ENCODE measurements at places on chromosomes 1 and 21. TPM values are rescaled to one million over a fixed set of nuclear protein-coding genes. Genes with fewer than 3 reads are reported as not detected.

DNA sequence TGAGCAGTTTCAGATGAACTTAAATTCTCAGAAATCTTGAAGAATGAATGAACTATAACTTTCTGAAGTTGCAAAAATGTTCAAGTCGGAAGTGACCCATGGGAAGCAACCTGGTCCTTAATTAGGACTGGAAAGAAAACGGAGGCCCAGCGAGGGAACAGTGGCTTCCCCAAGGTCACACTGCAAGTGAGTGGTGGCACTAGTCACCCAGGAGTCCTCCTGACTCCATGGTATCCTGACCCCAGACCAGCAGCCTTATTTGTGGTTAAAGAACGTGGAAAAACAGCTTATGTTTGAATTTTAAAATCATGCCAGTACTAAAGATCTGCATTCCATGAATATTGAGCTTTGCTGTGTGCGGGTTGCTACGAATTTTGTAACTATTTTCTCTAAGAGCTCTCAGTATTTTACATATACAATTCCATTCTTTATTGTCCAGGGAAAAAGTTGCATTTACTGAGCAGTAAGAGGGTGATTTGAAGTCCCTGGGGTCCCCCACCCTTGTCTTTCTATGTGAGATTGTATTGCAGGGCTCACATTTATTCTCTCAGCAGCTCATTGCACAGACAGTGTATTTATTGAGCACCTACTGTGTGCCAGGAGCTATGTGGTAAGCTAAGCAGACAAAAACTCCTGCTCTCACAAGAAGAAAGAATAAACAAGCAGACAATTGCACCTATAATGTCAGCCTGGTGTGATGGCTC is 61.6 kb upstream of the ATP5PO start:
- no peak for DNase-seq

DNA sequence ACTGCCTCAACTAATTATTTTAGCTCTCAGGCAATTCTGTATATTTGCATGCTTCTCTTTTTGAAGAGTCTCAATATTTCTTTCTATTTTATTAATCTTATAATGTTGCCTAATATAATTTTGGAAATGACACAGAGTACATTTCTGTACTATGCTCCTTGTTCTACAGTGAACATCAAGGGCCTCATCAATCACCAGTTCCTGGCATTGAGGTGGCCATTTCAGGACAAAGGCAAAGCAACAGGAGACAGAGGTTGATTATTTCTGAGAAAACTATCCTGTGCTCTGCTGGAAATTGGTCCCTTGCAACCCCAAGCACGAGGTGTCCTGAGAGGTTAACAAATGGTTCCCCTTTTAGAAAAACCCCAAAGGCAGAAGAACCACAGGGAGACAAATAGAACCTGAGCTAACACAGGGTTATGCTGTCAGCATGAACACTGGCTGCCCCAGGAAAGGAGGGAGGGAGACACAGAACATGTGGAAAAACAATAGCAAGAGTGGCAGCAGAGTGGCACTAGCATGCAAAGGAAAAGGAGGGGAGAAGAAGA is 63.9 kb upstream of the VAV3 start:
- no peak for DNase-seq

KCNA3 gene
- not detected for total RNA-seq

DNA sequence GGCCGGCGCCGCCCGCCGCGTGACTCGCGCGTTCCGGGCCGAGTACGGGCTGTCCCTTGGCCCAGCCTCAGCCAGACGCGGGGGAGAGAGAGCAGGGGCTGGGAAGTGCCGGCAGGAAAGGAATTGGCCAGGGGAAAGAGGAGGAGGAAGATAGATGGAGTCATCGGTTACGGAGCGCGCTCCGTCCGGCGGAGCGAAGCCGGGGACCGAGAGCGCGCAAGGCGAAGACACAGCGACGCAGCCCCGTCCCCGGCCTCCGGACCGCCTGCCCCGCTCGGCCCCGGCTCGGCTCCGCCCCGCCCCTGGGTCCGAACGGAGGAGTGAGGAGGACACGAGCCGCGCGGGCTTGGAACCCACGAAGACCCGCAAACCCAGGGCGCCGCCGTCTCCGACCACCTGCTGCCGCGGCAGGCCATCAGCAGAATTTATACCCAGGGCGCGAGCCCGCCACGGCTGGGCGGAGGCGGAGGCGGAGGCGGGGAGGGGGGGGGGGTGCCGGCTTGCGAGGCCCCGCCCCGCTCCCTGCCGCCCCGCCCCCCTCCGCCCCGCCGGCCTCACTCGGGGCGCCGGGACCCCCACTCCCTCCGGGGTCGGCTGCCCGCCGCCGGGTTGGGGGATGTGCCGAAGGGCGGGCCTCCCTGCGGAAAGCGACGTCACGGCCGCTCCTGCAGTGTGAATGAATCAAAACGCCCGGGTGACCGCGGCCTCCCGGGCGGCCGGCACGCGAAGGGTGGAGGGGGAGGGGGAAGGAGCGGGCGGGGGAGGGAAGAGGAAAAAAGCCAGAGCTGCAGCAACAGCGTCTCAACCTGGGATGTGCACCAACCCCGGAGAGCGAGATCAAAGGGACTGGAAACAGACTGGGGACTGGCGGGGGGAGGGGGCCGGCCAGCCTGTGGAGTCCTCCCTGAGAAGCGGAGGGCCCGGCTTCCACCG is at the start of gene LHX4:
LHX4 (plus strand) TSS at position 782 of the 933 bp plus-strand sequence. CDS start 266 bp downstream, outside the sequence.
- no peak for DNase-seq

DNA sequence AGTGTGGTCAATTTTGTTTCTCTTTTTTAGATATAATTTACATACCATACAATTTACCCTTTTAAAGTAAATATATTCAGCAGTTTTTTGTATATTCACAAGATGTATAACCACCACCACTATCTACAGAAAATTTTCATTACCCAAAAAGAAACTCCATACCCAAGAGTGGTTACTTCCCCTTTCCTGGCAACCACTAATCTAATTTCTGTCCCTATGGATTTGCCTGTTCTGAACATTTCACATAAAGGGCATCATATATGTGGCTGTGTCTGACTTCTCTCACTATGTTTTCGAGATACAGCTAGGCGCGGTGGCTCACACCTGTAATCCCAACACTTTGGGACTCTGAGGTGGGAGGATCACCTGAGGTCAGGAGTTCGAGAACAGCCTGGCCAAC is 13.6 kb downstream of the PACC1 start:
- DNase-seq, result no peak

GRCh38 chr21:42001781-42002180 is 8.4 kb downstream of the ZBTB21 start:
- DNase-seq, result no peak

TMPRSS15 gene
- not detected for total RNA-seq

- no peak for DNase-seq
Observed at GRCh38 chr1:7679873-7680206, 91.3 kb upstream of the VAMP3 start.

XCL1 gene
- not detected for total RNA-seq

DNA sequence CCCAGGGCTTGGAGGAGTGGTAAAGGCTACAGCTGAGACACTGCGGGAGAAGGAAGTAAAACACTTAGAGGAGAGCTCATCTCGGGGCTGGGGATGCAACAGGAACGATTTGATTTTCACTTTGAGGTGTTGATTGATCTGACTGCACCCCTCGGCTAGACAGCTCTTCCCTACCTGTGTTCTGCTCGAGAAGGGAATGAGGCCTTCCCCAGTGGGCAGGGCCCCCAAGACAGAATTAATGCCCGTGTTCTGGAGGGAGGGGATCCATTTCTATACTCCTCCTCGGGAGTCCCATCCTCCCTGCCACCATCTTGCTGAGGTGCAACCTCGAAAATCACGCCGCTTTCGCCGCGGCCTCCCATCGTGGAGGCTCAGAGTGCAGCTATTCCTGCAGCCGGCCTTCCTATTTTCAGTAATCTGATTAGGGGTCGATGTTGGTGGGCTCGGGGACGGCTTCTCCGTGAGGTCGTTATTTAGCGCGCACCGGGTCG is 2.4 kb downstream of the ATP2B4 start:
- no peak for DNase-seq

DNA sequence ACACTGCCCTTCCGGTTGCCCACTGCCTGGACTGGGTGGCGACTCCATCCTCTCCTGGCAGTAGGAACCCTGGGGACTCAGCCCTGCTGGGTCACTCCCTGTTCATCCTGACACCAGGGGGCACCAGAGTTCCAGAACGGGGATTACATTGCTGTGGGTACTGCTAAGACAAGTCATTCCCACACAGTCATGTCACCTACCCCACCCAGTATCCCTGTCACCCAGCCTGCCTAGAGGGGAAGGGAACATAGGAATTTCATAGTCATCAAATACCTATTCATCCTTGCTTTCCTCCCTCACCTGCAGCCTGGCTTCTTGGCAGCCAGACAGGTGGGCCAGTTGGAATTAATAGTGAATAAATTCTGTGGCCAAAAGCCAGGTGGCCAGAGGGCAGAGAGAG is 9.8 kb upstream of the SFN start:
- DNase-seq, result peak; percentile 75

GRCh38 chr1:100930494-100930893 is 34.6 kb downstream of the SLC30A7 start:
- no peak for DNase-seq

DNA sequence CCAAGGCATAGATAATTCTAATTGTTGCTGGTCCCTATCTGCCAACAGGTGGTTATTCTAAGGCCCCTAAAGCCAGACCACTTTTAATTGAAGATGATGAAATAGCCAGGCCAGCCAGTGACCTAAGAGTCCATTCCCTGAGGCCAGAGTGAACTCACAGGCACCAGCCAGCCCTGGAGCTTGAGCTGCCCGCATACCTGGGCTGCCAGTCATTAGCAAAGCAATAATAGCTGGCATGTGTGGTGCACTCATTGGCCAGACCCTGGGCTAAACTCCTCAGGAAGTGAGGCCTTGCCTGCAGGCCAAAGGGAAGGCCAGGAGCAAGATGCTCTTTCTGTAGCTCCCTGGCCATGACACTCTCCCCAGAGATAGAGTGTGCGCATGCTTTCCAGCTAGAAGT is 180.4 kb upstream of the KLHDC7A start:
- DNase-seq, result peak; percentile 4

- DNase-seq, result no peak
Observed at GRCh38 chr1:54537611-54538010, 10.4 kb upstream of the ACOT11 start.

- DNase-seq, result no peak
Observed at GRCh38 chr1:209064850-209065706, 518.4 kb upstream of the CAMK1G start.

DNA sequence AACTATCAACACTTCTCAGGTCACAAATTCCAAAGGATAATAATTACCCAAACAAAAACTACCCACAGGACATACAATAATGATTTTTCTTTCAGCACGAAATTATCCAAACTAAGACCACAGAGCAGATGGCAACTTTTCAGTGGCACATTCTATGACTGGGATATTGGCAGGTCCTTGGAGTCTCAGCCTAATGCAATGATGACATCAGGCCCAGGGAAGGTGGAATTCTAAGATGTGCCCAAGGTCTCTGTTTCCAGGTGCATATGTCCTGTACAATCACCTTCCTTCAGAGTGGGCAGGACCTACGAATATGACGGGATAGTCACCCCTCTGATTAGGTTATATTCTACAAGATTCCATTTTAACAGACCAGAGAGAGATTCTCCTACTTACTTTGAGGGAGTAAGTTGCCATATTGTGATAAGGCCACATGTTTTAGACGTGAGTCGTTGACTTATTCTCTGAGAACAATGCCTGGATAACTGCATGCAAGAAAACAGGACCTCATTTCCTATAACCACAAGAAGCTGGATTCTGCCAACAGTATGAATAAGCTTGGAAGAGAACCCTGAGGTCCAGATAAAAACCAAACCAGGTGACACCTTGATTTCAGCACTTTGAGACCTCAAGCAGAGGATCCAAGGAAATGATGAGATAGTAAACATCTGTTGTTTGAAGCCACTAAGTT is 69.9 kb downstream of the ZC3H11B start:
- peak; percentile 93 for DNase-seq

- peak; percentile 64 for DNase-seq
Observed at GRCh38 chr1:89855413-89856123, 34.7 kb downstream of the LRRC8D start.

DNA sequence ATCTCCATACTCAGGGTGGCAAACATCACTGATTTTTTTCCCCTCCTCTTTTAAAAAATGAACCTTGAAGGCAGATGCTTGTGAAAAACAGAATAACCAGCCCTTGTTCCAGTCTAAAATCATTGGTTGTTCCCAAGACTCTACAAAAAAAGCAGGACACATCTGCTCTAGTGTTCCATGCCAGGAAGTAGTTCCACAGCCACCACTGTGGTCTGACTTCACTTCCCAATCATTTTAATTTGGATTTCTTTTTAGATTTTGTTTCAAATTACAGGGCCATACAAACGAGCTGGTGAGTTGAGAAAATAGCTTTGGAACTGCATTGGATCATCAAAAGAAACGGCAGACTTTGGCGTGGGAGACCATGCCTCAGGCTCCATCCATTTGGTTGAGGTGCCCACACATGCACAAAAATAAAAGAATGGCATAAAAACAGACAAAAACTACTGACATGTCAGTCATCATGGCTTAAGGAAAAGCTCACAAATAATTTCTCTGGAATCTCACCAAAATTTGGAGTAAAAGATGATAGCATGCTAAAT is 210.0 kb downstream of the GABPA start:
- DNase-seq, result no peak

DNA sequence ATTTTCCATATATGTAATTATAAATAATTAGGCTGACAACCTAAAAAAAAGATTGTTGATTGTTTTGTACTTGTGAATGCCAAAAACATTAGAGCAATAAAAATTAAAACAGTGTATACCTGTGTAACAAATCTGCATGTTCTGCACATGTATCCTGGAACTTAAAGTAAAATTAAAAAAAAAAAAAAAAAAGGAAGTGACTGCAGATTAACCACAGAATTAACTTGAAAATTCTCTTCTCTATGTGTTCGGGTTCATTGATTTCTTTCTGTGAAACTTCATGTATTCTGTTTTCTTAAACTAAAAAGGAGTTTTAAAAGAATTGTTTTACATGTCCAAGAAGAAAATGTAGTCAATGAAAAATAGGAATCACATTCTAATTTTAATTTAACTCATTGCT is 95.7 kb downstream of the FASLG start:
- no peak for DNase-seq

LAMB3 gene
- total RNA-seq, result 433 TPM

PDC gene
- total RNA-seq, result not detected

GRCh38 chr1:227170361-227171166 is 147.7 kb downstream of the CDC42BPA start:
- DNase-seq, result no peak

DNA sequence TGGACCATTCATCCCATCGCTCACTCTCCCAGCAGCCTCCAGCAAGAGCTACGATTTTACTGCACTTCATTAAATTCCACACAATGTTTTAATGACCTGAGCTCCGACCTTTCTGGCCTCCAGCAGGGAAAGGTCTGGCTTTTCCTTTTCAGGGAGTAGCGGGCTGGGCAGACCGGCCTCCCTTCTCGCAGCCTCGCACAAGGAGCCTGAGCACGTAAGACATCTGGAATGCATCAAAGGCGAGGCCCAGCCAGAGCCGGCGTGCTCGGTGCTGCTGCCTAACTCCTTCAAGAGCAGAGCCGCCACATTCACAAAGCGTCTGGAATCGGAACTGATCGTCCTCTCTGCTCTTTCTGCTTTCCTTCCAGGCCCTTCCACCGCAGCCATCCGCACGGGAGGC is 32.5 kb upstream of the FHAD1 start:
- peak; percentile 46 for DNase-seq

KLHDC7A gene
- total RNA-seq, result 28.3 TPM

FAM72C gene
- 1.6 TPM for total RNA-seq

GRCh38 chr1:54399765-54400164 is 6.4 kb downstream of the SSBP3 start:
- no peak for DNase-seq

TRAF5 gene
- 19.4 TPM for total RNA-seq

- DNase-seq, result no peak
Observed at GRCh38 chr1:232980355-232980978, 30.1 kb downstream of the NTPCR start.

GRCh38 chr1:30757352-30758120 is at the start of gene LAPTM5:
Gene LAPTM5 (minus strand): TSS chr1:30757774. CDS start chr1:30757745, 29 bp downstream.
- DNase-seq, result no peak
